MCF 10A (cell line): ENCODE measurements at places on chromosomes 3 and 15.
A peak's percentile ranks its signal among the peaks of the same experiment; 100 is the strongest.

GRCh38 chr3:195148549-195148948, 122.4 kb downstream of the XXYLT1 start:
- no peak for DNase-seq

GRCh38 chr3:169189486-169189885, 474.0 kb downstream of the MECOM start:
- no peak for DNase-seq

GRCh38 chr3:29080967-29081366, 199.9 kb upstream of the RBMS3 start:
- DNase-seq: no peak

DNA sequence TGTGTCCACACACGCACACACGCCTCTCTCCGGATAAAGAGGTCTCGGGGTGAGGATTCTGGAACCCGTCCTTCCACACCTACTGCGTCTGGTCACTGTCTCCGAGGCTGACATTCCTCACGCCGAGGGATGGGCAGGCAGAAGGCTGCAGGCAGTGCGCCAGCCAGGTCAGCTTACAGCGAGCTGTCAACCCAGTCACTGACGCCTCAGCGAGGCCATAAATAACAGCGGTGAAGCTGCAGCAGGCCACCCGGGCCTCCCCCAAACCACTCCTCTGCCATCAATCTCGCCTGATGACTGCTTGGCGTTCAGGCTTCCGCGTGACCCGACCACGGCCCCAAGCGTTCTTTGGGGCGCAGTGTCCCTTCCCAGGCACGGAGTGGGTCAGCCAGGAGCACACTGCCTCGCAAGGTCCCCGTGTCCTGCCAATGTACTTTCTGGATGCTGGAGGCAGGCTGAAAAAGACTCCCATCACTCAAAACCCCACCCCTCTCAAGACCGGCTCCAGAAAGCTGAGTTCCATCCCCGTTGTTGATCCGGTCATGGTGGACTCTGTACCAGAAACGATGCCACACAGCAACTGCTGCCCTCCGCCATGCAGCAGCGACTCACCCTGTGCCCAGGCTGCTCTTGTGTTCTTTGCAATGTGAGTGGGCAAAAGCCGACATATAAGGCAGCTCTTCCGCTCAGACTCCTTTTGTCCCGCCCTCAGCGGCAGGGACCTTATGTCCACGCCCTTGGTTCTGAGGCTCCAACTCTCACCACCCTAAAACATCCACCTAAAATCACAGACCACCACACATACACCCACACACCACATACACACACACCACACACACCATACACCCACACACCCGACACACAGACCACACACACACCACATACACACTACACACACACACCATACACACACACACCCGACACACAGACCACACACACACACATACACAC, 27.1 kb downstream of the CPN2 start:
- peak; percentile 86 for DNase-seq

DNA sequence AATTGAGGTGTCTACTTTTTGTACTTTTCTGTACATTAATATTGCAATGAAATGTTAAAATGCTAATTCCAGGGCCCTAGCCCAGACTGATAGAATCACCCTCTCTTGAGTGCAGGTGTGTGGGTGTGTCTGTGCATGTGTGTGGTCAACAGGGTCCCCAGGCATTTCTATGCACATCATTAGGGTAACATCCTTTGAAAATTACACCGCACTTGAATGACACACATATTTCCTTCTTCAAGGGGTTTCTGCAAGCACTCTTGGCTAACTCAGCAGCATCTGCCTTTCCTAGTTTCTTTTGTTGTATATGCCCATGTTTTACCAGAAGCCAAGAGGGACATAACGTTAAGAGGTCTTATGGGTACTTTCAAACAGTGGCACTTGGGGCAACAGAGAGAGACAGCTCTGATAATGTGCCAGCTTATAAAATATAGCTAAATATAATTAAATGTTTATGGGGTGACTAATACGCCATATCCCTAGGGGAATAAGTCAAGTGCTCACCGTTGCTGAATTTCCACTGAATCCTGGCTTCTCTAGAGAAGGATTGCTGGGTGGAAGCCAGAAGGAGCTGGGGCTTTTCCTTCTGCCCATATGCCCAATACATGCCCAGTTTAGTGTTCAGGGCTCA, 54.5 kb upstream of the LRIG1 start:
- DNase-seq: peak; percentile 64

DNA sequence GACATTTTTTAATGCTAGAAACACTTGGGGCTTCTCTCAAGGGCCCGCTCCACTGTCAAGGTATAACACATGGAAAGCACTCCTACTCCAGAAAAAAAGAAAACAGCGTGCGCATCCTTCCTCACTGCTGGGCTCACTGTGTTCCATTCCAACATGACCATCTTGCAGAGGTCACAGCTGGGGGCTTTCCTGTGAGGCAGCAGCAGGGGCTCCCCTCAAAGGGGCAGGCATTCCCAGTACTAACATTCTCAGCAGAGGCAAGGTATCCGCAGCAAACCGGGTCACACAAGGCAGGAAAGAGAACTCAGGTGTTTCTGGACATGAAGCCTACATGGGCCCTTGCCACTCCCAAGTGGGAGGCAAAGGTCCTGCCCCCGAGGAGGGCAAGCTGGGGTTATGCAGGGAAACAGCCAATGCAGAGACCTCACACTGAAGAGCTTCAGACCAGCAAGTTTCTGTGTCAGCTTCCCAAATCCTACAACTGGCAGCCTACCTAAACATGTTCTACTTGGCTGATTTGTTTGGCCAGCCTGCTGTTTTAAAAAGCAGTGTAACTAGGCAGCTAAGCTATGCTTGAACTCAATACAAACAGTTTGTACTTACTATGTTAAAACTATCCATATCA, 6.4 kb downstream of the BDH1 start:
- no peak for DNase-seq

- peak; percentile 70 for DNase-seq
Measured at GRCh38 chr3:59313365-59313764, 263.5 kb upstream of the CFAP20DC start.

DNA sequence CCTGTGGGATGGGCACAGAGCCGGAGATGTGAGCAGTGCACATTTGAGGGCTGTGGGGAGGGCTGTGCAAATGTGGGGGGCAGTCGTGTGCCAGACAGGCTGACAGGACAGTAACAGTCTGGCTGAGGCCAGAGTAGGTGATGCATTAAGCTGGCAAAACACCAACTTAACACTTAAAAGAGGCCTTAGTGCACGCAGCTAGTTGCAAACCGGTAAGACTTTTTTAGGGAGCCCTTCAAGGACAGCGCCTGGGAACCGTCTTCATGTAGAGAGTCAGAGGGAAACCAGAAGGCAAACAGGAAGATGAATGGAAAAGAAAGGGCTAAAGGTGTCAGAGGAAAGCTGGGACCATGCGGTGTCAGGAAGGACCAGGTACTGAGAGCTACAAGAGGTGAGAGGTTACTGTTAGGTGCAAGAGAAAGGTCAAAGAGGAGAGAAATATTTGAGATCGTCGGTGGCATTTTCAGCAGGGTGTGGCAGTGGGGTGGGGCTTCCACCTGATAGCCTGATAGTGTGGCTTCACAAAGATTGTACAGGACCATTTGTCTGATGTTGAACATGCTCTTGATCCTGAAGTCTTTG, 30.0 kb upstream of the CHD2 start:
- DNase-seq: peak; percentile 39

GRCh38 chr3:27221264-27221932, 147.8 kb downstream of the NEK10 start:
- no peak for DNase-seq

GRCh38 chr15:40347559-40348473, 3.0 kb upstream of the PHGR1 start:
- DNase-seq: no peak

DNA sequence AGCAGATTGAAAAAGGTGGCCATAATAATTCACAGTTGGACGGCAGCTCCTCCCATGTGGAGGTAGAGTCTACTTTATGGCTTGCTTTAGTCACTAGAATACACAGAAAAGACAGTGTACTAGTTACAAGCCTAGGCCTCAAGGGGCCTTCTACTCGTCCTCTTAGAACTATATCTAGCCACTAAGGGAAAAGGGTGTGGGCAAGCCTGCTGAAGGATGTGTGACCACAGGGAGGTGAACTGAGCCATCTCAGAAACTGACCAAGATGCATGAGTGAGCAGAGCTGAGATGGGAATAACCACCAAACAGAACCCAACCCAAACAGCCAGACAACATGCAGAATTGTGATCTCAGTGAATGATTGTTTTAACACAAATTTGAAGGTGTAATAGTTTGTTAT, 335.6 kb upstream of the LMCD1 start:
- DNase-seq: no peak

GRCh38 chr15:78453447-78453846, 15.4 kb downstream of the IREB2 start:
- DNase-seq: no peak

GRCh38 chr15:64519897-64520296, 59.5 kb downstream of the ZNF609 start:
- DNase-seq: no peak

- DNase-seq: no peak
Measured at GRCh38 chr3:150000641-150001040, 29.9 kb upstream of the PFN2 start.

- peak; percentile 97 for DNase-seq
Measured at GRCh38 chr3:55160241-55160983, 232.6 kb upstream of the LRTM1 start.

GRCh38 chr3:126065876-126066275, 18.0 kb downstream of the SLC41A3 start:
- no peak for DNase-seq

GRCh38 chr3:155912090-155912489, 41.6 kb downstream of the GMPS start:
- DNase-seq: no peak

DNA sequence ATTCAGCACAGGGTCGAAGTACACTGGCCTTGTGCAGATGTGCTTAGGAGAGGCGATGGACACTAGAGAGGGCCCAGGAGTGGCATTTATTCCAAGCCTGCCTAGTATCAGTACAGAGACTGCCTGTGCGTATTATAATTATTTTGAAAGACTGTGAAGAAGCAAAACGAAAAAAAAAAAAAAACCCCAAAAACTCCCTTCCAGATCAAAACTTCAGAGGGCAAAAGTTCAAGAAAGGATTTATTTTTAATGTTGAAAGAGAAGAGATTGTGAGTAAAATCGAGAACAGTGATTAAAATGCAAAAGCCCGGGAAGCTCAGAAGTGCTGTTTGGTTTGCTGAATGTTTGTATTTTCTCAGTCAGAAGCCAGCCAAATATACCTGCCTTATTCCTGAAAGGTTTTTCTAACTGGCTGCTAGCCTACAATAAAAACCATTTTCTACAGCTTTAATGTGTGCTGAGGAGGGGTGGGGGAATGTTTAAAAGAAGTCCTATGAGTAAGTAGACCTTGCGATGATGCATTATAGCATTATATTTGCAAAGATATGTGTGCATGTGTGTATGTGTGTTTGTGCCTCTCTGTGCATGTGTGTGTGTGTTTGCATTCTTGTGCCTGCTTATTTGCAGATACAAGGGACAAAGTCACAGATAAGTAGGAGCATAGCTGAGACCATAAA, 19.3 kb upstream of the LZTFL1 start:
- no peak for DNase-seq

DNA sequence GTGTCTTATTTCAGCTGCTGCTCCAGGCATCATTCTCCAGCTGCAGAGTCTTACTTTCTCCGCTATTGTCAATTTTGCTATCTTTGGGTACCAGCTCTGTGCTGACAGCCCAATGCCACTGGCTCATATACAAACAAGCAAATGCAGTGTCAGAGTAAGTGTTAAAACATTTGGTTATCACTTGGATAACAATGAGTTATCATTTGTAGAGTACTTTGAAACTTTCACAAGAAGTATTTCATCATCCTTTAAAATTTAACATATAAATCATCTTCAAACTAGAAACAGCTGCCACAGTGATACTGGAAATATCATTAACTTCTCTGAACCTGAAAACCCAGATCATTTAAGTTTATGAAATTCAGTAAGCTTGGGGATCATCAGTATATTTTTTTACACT, 13.8 kb downstream of the TSPAN3 start:
- DNase-seq: no peak

DNA sequence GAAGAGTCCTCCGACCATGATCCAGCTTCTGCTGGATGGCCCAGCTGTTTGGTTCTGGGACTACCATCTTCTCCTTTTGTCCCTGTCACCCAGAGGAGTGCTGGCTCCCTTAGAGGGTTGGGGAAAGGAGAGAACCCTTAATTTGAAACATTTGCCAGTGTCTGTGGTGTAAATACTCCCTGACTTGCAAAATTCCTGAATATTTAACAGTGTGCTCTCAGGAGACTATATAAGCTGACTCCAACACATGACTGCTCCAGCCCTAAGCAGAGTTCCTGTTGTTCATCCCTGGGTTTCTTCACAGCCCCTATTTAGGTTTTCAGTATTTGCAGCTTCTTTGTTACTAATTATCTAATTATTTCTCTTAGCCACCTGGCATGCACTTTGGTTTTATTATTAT, 133.1 kb downstream of the CPNE4 start:
- DNase-seq: no peak

DNA sequence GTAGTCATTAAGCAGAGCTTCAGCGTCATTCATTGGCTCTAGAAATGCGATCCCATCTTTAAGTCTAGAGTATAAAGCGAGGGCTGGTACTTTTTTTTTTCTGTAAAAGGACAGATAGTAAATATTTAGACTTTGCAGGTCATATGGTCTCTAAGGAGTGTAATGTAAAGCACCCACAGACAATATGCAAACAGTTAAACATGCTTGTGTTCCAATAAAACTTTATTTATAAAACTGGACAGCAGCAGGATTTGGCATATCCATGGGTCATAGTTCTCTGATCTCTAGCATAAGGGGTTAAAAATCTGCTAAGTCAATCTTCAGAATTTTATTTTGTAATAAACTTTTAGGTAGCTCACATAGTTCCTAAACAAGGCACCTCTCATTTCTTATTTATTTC, 226.8 kb upstream of the TBC1D5 start:
- no peak for DNase-seq

GRCh38 chr3:172799246-172799645, 48.7 kb downstream of the ECT2 start:
- no peak for DNase-seq

- DNase-seq: no peak
Measured at GRCh38 chr3:112685420-112685819, 44.5 kb upstream of the CCDC80 start.

GRCh38 chr3:56823421-56823926, 21.7 kb upstream of the ARHGEF3 start:
- DNase-seq: no peak

- DNase-seq: no peak
Measured at GRCh38 chr15:92305343-92305742, 88.3 kb upstream of the ST8SIA2 start.

GRCh38 chr15:78415284-78415683, 22.7 kb upstream of the IREB2 start:
- DNase-seq: peak; percentile 44

- peak; percentile 62 for DNase-seq
Measured at GRCh38 chr3:59425371-59425770, 375.5 kb upstream of the CFAP20DC start.

GRCh38 chr15:85646538-85647091, 148.1 kb downstream of the KLHL25 start:
- no peak for DNase-seq

- no peak for DNase-seq
Measured at GRCh38 chr3:48974076-48974864, 15.8 kb upstream of the P4HTM start.
